ENCODE measurements at places on chromosomes 7 and 10. TPM values are rescaled to one million over a fixed set of nuclear protein-coding genes. Genes with fewer than 3 reads are reported as not detected.

- H3K27me3 ChIP-seq = no peaks in the 10 kb centered on the region
- DNase-seq = no peak
- no peak overlapping the region for H3K27ac ChIP-seq
- H3K4me1 ChIP-seq = no peaks in the 10 kb centered on the region
These were observed 111.2 kb downstream of the NSUN6 start for GRCh38 chr10:18540195-18540594.

DNA sequence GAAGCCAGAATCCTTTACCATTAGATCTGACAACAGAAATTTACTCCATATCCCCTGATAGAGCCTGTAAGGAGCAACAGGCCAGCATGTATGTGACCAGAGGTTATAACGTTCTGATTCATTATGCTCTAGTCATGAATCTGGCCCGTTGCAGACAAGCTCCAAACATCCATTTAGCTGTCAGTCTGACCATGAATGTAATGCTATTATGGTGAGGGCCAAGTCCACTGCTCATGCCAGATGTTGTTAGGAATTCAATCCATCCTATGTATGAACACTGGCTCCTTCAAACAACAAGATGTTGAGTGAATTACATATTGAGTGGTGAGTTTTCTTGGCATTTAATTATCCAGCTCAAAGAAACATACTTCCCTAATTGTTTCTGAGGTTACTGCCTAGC is 610.1 kb upstream of the ANKRD30A start:
- DNase-seq = no peak
- no peaks in the 10 kb centered on the region for H3K4me1 ChIP-seq
- no peak overlapping the region for H3K4me3 ChIP-seq
- H3K27me3 ChIP-seq = no peaks in the 10 kb centered on the region

GRCh38 chr7:55475855-55476803 is 96.2 kb downstream of the VOPP1 start:
- DNase-seq = no peak
- peaks cover 28% of the 10 kb centered on the region for H3K36me3 ChIP-seq
- H3K4me3 ChIP-seq = no peak overlapping the region

GRCh38 chr10:119395280-119396007 is 147.1 kb downstream of the RGS10 start:
- H3K36me3 ChIP-seq = peaks cover 65% of the 10 kb centered on the region
- no peak for DNase-seq
- H3K27me3 ChIP-seq = no peaks in the 10 kb centered on the region

- no peak overlapping the region for H3K4me3 ChIP-seq
- no peaks in the 10 kb centered on the region for H3K4me1 ChIP-seq
- no peak for DNase-seq
- H3K27me3 ChIP-seq = no peaks in the 10 kb centered on the region
These were observed 7.3 kb upstream of the ABLIM1 start for GRCh38 chr10:114665406-114665805.

The FEZF1 gene
- polyA plus RNA-seq = not detected

The ELMO1 gene
- 9.3 TPM for polyA plus RNA-seq

The FBXO24 gene
- polyA plus RNA-seq = not detected

The TMEM270 gene
- polyA plus RNA-seq = not detected

The ADIRF gene
- 1,065 TPM for polyA plus RNA-seq

The CYP2C19 gene
- polyA plus RNA-seq = 46.5 TPM

The TAS2R16 gene
- polyA plus RNA-seq = not detected
